Cardiac muscle cell (in vitro differentiated cells and primary cell): ENCODE measurements at places on chromosomes 16 and 17.

DNA sequence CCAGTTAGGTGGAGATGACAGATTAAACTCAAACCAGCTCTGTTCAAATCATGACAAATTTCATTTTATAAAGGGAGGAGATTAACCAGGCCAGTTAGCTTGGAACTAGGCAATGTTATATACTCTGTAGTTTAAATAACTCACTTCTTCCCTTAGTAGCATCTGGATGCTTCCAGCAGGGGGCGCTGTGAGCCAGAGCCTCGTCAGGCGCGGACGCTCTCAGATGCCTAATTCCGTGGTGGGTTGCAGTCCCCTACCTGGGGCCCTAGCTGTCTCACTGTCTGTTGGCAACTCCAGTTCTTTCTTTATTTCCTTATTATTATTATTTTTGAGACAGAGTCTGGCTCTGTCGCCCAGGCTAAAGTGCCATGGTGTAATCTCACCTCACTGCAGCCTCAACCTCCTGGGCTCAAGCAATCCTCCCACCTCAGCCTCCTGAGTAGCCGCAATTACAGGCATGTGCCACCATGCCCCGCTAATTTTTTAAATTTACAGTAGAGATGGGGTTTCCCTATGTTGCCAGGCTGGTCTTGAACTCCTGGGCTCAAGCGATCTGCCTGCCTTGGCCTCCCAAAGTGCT lies 17.3 kb upstream of the WFDC1 start:
- H3K36me3 ChIP-seq, result no peaks in the 10 kb centered on the region
- peaks cover 7% of the 10 kb centered on the region for H3K4me1 ChIP-seq
- H3K4me3 ChIP-seq, result no peak overlapping the region
- DNase-seq, result peak; percentile 66
- no peaks in the 10 kb centered on the region for H3K27me3 ChIP-seq
- H3K27ac ChIP-seq, result no peak overlapping the region

DNA sequence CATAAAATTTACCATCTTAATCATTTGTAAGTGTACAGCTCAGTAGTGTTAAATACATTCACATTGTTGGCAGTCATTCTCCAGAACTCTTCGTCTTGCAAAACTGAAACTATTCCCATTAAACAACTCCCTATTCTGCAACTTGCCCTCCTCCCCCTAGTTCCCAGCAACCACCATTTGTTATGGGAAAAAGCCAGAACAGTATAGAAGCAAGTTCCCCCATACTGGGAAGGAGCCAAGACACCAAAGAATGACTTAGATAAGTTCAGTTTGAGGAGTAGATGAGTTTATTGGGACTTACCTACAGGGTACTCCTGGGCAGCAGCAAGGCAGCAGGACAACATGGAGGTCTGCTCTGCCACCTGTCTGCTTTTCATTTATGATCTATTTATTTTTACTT lies 39.3 kb upstream of the TEKT1 start:
- H3K36me3 ChIP-seq, result no peaks in the 10 kb centered on the region
- H3K27ac ChIP-seq, result no peak overlapping the region
- H3K4me1 ChIP-seq, result no peaks in the 10 kb centered on the region
- no peak for DNase-seq
- no peaks in the 10 kb centered on the region for H3K27me3 ChIP-seq
- H3K4me3 ChIP-seq, result no peak overlapping the region

DNA sequence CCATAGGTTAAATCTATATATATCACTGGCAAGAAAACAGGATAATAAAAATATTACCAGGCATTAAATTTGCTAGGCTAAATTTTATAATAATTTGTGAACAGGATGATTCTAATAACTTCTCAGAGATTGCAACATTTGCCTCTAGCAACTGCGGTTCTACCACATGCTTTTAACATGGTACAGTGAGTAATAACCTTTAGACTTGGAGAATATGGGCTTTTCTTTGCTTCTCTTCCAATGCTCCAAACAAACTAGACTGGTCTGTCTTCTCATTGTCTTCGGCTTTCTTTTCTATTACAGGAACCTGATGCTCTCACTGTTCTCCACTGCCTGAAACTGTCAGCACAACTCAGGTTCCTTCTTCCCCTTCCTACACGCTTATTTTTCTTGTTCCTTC lies 80.6 kb downstream of the CA4 start:
- peaks cover 15% of the 10 kb centered on the region for H3K36me3 ChIP-seq
- no peaks in the 10 kb centered on the region for H3K4me1 ChIP-seq
- no peak overlapping the region for H3K27ac ChIP-seq
- DNase-seq, result no peak

DNA sequence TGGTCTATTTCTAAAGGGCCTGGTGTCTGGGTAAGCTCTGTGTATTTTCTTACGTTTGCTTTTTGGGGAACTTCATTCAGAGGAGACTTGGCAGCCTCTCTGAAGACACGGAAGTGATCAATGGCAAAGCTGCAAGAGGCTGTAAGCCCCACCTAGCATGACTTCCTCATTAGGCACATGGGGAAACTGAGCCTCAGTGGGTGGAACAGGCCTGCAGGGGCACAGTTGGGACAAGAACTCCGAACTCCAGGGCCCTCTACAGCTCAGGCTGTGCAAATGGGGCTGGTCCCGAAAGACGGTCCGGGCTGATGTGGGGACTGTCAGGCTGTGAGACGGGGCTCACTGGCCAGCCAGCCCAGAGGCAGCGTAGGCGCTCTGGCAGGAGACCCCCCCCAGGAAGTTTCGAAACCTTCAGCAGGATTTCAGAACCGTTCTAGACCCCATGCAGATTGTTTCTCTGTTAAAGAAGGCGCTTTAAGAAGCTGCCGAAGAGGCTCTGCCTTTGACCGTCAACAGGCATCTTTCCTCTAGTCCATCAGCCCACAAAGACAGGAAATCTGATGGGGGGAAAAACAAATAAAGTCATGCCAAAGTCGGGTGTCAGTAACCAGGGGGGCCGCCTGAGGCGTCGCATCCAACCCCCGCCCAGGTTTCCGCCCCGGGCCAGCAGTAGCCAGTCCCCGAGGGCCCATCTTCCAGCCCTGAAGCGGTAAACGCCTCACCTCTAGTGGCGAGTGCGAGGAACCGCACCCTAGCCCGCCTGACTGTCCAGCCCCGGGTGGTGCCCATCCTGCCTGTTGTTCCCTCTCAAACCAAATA lies 79.8 kb upstream of the TBC1D3K start:
- H3K27me3 ChIP-seq, result peaks cover 10% of the 10 kb centered on the region
- no peaks in the 10 kb centered on the region for H3K4me1 ChIP-seq
- no peaks in the 10 kb centered on the region for H3K36me3 ChIP-seq
- peak; percentile 67 for DNase-seq
- H3K4me3 ChIP-seq, result no peak overlapping the region

- H3K27me3 ChIP-seq, result peaks cover 3% of the 10 kb centered on the region
- no peak for DNase-seq
- H3K36me3 ChIP-seq, result no peaks in the 10 kb centered on the region
- no peak overlapping the region for H3K4me3 ChIP-seq
- H3K27ac ChIP-seq, result no peak overlapping the region
These were observed 36.7 kb downstream of the RBFOX3 start for GRCh38 chr17:79574108-79574507.

DNA sequence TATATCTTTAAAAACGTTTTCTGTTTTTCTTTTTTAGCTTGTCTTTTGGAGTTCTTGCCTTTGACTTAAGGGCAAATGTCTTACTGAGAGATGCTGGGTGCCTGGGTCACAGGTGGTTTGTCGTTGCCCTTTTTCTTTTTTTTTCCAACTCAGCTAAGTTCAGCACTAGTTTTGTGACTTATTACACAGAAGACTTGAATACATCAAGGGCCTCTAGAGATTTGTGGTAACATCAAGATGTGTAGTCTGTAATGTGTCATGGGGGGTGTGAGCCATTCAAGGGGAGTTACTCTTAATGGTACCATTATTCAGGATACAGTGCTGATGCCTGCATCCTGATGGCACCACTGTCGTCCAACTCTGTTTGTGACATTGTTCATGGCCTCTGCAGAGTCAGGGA lies 95.1 kb downstream of the PRKCA start:
- DNase-seq, result no peak
- H3K27ac ChIP-seq, result no peak overlapping the region
- no peaks in the 10 kb centered on the region for H3K27me3 ChIP-seq
- no peak overlapping the region for H3K4me3 ChIP-seq
- no peaks in the 10 kb centered on the region for H3K36me3 ChIP-seq

GRCh38 chr17:57965521-57966160 lies 10.4 kb upstream of the CUEDC1 start:
- H3K4me3 ChIP-seq, result no peak overlapping the region
- no peaks in the 10 kb centered on the region for H3K27me3 ChIP-seq
- no peaks in the 10 kb centered on the region for H3K4me1 ChIP-seq
- DNase-seq, result no peak
- no peak overlapping the region for H3K27ac ChIP-seq
- H3K36me3 ChIP-seq, result no peaks in the 10 kb centered on the region

GRCh38 chr16:69112285-69113129 lies 7.1 kb downstream of the HAS3 start:
- DNase-seq, result peak; percentile 60
- H3K27ac ChIP-seq, result no peak overlapping the region
- no peaks in the 10 kb centered on the region for H3K4me1 ChIP-seq
- no peaks in the 10 kb centered on the region for H3K36me3 ChIP-seq

- peak overlapping the region; percentile 38 for H3K27ac ChIP-seq
- H3K27me3 ChIP-seq, result no peaks in the 10 kb centered on the region
- H3K36me3 ChIP-seq, result peaks cover 14% of the 10 kb centered on the region
- H3K4me1 ChIP-seq, result no peaks in the 10 kb centered on the region
- DNase-seq, result peak; percentile 70
These were observed 46.3 kb downstream of the ZNF652 start for GRCh38 chr17:49315551-49316257.

DNA sequence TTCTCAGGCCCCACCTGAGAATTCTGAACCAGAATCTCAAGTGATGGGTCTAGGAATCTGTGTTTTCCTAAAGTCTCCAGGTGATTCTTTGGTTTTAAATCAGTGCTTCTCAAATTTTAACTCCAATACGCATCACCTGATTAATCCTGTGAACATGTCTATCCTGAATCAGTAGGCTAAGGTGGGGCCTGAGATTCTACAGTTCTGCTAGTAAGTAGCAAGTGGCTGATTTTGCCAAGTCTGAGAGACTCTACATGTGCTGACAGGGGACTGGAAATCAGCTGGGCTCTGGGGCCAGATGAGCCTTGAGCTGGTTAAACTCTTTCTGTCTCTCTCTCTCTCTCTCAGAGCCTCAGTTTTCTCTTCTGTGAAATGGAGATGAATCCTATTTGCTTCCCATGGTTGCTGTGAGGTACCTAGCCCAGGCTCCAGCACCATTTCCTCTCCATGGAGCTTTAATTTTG lies 9.0 kb downstream of the CCR7 start:
- peaks cover 39% of the 10 kb centered on the region for H3K4me1 ChIP-seq
- no peak overlapping the region for H3K27ac ChIP-seq
- no peaks in the 10 kb centered on the region for H3K36me3 ChIP-seq
- no peak overlapping the region for H3K4me3 ChIP-seq
- no peak for DNase-seq

GRCh38 chr17:20092261-20092867 lies 83.2 kb downstream of the SPECC1 start:
- peaks cover 6% of the 10 kb centered on the region for H3K4me1 ChIP-seq
- no peak overlapping the region for H3K27ac ChIP-seq
- no peak overlapping the region for H3K4me3 ChIP-seq
- no peaks in the 10 kb centered on the region for H3K36me3 ChIP-seq
- no peak for DNase-seq

DNA sequence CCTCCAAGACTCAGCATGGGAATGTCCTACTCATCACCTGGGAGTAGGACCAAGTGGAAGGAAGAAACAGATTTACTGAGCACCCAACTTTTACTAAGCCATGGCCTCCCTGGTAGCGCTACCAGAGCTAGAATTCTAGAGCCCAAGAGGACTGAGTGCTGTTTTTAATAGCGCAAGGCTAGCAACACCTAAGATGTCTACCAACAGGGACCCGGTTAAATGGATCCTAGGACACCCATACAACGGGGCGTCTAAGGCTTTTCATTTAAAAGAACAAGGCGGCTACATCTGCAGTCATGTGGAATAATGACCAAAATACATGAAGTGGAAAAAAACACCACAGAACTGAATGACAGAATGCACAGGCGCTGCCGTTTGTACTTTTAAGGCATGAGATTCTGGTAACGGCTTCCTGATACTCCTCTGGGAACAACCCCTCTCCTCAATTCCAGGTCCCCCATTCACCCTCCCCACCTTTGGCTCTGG lies 5.1 kb downstream of the GGA2 start:
- H3K27ac ChIP-seq, result peak overlapping the region; percentile 88
- peaks cover 6% of the 10 kb centered on the region for H3K36me3 ChIP-seq
- H3K27me3 ChIP-seq, result no peaks in the 10 kb centered on the region
- H3K4me1 ChIP-seq, result peaks cover 20% of the 10 kb centered on the region

GRCh38 chr16:58154345-58154744 lies 25.2 kb upstream of the CFAP20 start:
- H3K27ac ChIP-seq, result no peak overlapping the region
- no peaks in the 10 kb centered on the region for H3K4me1 ChIP-seq
- H3K36me3 ChIP-seq, result no peaks in the 10 kb centered on the region
- H3K4me3 ChIP-seq, result no peak overlapping the region
- DNase-seq, result no peak

- H3K27me3 ChIP-seq, result no peaks in the 10 kb centered on the region
- peak; percentile 83 for DNase-seq
- peaks cover 18% of the 10 kb centered on the region for H3K4me1 ChIP-seq
- peaks cover 18% of the 10 kb centered on the region for H3K36me3 ChIP-seq
- H3K4me3 ChIP-seq, result no peak overlapping the region
- peak overlapping the region; percentile 18 for H3K27ac ChIP-seq
These were observed 7.3 kb upstream of the VEZF1 start for GRCh38 chr17:57995076-57995956.

DNA sequence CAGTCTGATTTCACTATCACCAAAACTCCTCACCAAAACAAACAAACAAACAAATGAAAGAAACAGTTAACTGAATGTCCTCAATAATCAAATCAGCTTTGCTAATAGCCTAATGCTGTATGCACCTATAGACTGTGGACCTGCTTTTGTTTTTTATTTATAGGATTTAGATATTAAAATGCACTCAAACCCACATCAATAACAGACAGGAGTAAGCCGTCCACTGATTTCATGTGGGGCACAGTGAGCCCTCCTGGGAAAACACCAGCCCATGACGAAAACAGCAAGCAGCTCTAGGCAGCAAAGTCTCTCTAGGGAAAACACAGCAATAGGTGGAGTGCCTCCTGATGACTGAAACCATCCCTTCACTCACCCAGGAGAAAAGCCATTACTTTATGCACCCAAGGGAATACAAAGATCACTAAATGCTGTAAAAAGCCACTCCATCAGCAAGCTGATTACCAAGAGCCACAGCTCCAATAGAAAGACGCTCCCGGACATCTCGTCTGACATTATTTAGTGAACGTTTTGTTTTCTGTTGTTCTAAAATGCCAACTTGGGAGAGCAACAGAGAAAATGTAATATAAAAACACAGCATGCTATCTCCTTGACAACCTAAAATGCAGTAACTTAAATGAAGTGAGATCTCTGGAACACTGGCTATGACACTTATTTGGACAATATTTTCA lies 47.8 kb downstream of the ANKFY1 start:
- H3K4me3 ChIP-seq, result no peak overlapping the region
- H3K27me3 ChIP-seq, result no peaks in the 10 kb centered on the region
- no peak for DNase-seq
- peaks cover 6% of the 10 kb centered on the region for H3K36me3 ChIP-seq
- peaks cover 6% of the 10 kb centered on the region for H3K4me1 ChIP-seq
- H3K27ac ChIP-seq, result peak overlapping the region; percentile 45

- H3K27ac ChIP-seq, result no peak overlapping the region
- DNase-seq, result no peak
- no peak overlapping the region for H3K4me3 ChIP-seq
These were observed 188.4 kb upstream of the NLRP1 start for GRCh38 chr17:5772720-5773119.
